Breast epithelium (tissue), 4 donors: ENCODE measurements at places on chromosomes 5 and 9.

- no peak for DNase-seq
- no peak overlapping the region for H3K27ac ChIP-seq
- no peaks in the 10 kb centered on the region for H3K27me3 ChIP-seq
- no peaks in the 10 kb centered on the region for H3K4me1 ChIP-seq
- no peak overlapping the region for H3K4me3 ChIP-seq
- H3K36me3 ChIP-seq = no peaks in the 10 kb centered on the region
Measured at GRCh38 chr5:3365501-3366215, 230.0 kb upstream of the IRX1 start.

DNA sequence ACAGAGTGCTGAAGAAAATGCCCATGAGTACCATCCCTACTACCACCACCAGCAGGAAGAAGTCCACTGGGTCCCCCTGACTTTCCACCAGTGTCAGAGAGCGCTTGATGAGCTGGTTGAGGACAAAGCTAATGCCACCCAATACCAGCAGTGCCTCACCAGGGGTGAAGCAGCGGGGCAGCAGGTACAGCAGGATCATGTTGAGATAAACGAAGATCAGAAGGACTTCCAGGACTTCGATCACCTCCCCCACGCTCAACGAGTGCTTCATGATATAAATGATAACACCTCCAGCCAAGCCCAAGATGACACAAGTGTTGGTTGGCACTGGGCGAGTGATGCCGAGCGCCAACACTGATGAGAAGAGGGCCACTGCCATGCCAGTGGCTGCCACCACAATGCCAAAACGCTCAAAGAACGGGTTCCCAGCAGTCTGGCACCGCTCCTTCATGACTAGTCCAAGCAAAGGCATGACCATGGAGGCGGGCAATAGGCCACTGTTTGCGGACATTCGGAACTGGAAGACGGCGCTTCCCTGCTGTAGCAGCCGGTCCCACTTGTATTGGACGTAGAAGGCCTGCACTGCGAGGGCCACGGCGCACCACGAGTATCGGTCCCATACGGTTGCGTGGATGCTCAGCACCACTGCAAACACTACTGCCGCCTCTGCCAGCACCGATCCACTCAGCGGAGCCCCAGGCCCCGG, 679 bp downstream of the DOLK start:
- H3K4me1 ChIP-seq = no peaks in the 10 kb centered on the region
- peak overlapping the region; percentile 89 for H3K4me3 ChIP-seq
- H3K27ac ChIP-seq = peak overlapping the region; percentile 92
- H3K27me3 ChIP-seq = no peaks in the 10 kb centered on the region
- peak; percentile 50 for DNase-seq

GRCh38 chr9:129221979-129222635, 44.0 kb upstream of the IER5L start:
- DNase-seq = no peak
- H3K36me3 ChIP-seq = no peaks in the 10 kb centered on the region
- no peak overlapping the region for H3K4me3 ChIP-seq
- H3K4me1 ChIP-seq = no peaks in the 10 kb centered on the region
- no peaks in the 10 kb centered on the region for H3K27me3 ChIP-seq

DNA sequence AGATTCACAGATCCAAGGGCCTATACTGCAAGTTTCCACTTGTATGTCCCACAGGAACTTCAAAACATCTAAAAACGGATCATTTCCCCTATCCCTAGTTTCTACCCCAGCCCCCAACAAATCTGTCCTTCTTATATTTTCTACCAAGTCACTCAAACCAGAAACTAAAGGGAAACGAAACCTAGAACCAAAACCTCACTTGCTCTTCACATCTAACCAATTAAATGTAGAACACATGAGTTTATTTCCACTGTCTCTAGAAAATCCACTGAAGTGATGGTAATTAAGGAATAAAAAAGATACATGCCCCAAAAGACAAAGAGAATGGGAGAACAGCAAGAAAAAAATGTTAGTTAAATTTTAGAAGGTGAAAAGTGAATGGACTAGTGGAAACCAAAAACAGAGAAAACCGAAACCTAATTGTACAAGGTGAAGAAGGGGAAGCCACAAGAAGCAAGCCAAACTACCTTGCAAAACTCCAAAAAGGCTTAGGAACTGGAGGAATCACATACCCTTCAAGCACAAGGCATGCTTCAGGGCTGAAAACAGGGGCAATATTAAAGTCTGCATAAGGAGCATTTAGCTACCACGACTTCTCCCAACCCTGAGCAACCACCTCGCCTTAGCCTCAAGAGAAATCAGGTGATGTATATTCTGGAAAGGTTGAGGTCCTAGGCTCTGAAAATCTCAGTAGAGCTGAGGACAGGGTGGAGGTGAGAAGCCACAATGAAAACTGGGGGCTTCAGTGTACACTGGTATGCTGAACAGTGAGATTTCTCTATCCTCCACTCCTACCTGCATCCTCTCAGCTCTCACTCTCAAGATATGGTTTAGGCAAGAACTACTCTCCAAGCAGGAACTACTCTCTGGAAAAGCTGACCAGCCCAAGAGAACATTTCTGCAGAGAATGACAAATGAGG, 11.1 kb downstream of the SMU1 start:
- no peaks in the 10 kb centered on the region for H3K27me3 ChIP-seq
- no peak for DNase-seq
- no peaks in the 10 kb centered on the region for H3K4me1 ChIP-seq
- H3K27ac ChIP-seq = no peak overlapping the region

DNA sequence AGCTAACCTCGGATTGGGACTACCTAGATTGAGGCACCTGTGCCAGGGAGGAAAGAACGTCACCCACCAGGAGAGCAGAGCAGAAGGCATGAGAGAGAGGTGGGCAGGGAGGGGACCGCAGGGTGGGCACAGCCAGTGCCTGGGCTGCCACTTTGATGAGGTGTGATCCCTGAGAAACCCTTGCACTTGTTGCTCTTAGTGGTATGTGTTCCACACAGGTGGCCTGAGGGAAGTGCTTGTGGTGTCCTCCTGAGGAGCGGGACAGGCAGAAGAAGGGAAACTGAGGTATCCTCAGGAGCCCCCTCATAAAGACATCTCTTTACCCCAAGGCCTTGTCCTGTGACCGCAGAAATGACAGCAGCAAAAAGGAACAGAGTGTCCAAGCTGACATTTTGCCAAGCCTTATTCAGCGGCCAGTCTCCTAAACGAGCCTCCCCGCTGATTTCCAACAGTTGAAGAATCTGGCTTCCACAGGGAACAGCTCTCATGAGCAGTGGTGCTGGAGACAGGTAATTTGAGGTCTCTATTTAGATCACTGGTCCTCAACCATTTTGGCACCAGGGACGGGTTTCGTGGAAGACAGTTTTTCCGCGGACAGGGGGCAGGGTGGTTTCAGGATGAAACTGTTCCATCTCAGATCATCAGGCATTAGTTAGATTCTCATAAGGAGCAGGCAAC, 82.4 kb downstream of the FOXD1 start:
- no peaks in the 10 kb centered on the region for H3K27me3 ChIP-seq
- no peaks in the 10 kb centered on the region for H3K36me3 ChIP-seq
- no peak overlapping the region for H3K27ac ChIP-seq
- H3K4me3 ChIP-seq = no peak overlapping the region

- no peaks in the 10 kb centered on the region for H3K36me3 ChIP-seq
- no peak for DNase-seq
- H3K4me1 ChIP-seq = no peaks in the 10 kb centered on the region
Measured at GRCh38 chr5:127311781-127312525, 21.4 kb downstream of the MEGF10 start.

GRCh38 chr9:16136961-16137360, 584.1 kb downstream of the CCDC171 start:
- no peaks in the 10 kb centered on the region for H3K4me1 ChIP-seq
- no peaks in the 10 kb centered on the region for H3K27me3 ChIP-seq
- DNase-seq = no peak
- no peak overlapping the region for H3K27ac ChIP-seq
- H3K36me3 ChIP-seq = no peaks in the 10 kb centered on the region
- no peak overlapping the region for H3K4me3 ChIP-seq

DNA sequence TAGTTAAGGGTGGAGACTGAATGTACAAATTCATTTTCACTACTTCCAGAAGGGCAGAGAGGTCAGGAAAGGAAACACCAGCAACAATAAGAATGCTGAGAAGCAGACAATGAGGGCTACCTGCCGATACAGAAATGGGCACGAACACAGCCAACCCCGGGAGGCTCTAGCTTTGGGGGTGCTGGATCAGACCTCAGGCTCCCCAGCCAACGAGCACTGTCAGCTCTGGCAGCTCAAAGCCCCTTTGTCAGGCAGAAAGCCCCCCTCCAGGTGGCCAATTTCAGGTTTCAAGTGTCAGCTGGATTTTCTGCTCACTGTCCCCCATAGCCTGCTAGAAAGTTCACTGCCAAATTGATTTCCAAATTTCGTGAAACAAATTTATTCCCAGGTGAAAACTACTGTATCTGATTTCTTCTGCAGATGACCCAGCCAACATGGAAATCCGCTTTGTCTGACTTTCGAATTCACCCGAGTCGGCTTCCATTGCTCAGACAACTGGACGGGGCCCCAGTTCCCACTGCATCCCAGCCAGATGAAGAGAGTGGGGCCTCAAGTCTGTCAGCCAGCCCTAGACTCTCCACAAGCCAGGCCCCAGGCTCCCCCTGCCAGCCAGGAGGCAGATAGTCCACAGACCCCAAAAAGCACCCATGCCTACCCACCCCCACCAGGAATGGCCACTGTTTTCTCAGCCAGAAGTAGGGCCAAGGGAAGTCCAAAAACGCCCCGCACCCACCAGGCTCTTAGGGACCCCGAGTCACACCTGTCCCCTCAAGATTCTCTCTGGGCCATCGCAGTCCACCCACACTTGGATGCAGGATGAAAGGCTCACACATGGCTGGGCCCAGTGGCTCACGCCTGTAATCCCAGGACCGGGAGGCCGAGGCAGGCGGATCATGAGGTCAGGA, 96.5 kb upstream of the PHYKPL start:
- H3K27me3 ChIP-seq = no peaks in the 10 kb centered on the region
- DNase-seq = no peak
- no peak overlapping the region for H3K4me3 ChIP-seq
- no peaks in the 10 kb centered on the region for H3K36me3 ChIP-seq
- H3K27ac ChIP-seq = no peak overlapping the region

DNA sequence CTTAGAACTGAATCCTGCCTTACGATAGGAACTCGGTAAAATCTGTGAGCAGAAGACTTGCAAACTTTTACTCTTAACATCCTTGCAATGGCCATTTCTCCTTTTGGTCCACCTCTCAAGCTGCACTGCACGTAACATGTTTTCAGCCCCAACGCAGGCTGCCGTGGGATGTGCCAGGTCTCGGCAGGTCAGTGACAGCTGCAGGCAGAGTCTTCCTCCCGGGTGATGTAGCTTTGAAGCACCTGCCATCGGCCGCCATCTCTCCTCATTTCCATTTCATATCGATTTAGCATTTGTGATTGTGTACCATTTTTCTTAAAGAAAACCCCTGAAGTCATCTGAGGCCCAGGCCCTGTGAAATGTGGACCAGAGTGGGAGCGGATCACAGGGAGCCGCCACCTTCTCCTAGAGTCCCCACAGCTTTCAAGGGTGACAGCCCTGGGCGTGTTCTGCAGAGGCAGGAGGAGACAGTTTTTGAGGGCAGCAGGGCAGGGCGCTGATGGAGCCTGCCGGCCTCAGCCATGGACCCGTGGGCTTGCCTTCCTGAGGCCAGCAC, 25.8 kb upstream of the LPCAT1 start:
- H3K36me3 ChIP-seq = no peaks in the 10 kb centered on the region
- H3K27me3 ChIP-seq = no peaks in the 10 kb centered on the region
- DNase-seq = no peak
- no peak overlapping the region for H3K27ac ChIP-seq

DNA sequence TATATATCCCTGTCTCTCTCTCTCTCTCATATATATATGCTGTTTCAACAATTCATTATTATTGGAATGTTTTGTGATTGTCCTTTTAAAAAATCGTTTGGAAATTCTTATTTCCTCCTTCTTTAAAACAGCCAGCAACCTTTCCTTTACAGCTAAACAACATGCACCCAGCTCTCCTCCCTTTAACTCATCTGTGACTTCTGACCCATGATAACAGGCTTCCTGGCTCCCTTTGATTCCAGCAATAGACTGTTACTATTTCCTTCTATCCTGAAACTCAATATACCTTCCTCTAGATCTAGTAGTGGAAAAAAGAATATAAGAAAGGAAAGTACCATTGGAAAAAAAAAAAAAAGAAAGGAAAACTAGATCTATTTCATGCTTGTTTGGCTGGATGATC, 254.7 kb upstream of the RGMB start:
- H3K4me1 ChIP-seq = no peaks in the 10 kb centered on the region
- no peaks in the 10 kb centered on the region for H3K27me3 ChIP-seq
- no peak overlapping the region for H3K27ac ChIP-seq
- no peaks in the 10 kb centered on the region for H3K36me3 ChIP-seq

- no peak for DNase-seq
- no peaks in the 10 kb centered on the region for H3K27me3 ChIP-seq
- H3K27ac ChIP-seq = no peak overlapping the region
- H3K4me1 ChIP-seq = no peaks in the 10 kb centered on the region
- peak overlapping the region; percentile 37 for H3K4me3 ChIP-seq
Measured at GRCh38 chr5:142551338-142552067, 134.4 kb downstream of the FGF1 start.

GRCh38 chr9:2677915-2678889, 39.1 kb upstream of the KCNV2 start:
- H3K27me3 ChIP-seq = no peaks in the 10 kb centered on the region
- no peak overlapping the region for H3K27ac ChIP-seq
- no peaks in the 10 kb centered on the region for H3K4me1 ChIP-seq
- no peak for DNase-seq
- H3K4me3 ChIP-seq = no peak overlapping the region
- H3K36me3 ChIP-seq = no peaks in the 10 kb centered on the region

- peaks cover 30% of the 10 kb centered on the region for H3K4me1 ChIP-seq
- H3K27me3 ChIP-seq = no peaks in the 10 kb centered on the region
- H3K36me3 ChIP-seq = no peaks in the 10 kb centered on the region
Measured at GRCh38 chr5:151082282-151082902, 1.6 kb upstream of the TNIP1 start.

DNA sequence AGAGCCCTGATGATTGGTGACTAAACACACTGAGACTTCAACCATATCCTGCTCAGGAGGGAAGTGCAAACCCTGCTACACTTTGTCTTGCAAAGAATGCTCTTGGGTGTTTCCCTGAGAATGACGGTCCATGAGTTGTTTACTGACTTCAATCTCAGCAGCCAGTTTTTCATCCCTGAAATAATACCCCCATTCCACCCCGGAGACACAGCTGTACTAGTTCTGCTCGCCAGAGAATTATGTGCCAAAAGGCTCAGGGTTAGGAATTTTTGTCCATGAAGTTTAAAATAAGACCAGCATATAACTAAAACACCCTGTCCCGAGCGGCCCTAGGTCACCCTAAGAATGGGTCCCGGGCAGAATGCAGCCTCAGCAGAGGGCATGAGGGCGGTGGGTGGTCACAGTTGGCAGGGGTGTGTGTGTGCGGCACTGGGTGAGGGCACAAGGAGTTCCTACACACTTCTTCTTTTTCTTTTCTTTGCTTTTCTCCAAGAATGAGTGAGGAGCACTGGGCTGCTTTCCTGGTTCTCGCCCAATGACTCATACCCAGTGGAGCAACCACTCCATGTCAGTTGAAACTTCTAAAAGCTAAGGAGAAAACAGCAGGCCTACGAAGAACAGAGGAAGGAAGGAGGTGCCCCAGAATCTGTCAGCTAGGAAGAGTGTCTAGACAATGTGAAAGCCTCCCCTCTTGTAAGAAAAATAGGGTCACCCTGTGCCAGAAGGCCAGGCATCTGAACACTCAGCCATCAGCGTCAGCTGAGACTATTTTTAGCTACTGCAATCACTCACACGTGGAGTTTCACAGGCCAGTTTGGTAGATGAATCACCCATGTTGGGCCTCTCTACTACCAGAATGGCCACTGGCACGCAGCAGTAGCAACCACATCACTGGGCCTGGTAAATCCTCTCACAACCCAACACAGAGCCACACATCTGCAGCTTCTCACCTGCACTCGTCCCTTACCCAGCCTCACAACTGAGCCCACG, 105.9 kb downstream of the DPYSL3 start:
- no peaks in the 10 kb centered on the region for H3K4me1 ChIP-seq
- no peak overlapping the region for H3K4me3 ChIP-seq
- DNase-seq = no peak
- no peaks in the 10 kb centered on the region for H3K36me3 ChIP-seq
- H3K27me3 ChIP-seq = no peaks in the 10 kb centered on the region
